ENCODE measurements at places on chromosomes 13 and 19.

GRCh38 chr13:51240958-51241357 is 18.8 kb downstream of the FAM124A start:
- no peak for DNase-seq

- DNase-seq, result no peak
Measured at GRCh38 chr19:18223860-18224524, 2.2 kb downstream of the PDE4C start.

GRCh38 chr13:77730572-77730971 is 33.1 kb downstream of the SLAIN1 start:
- DNase-seq, result no peak

GRCh38 chr13:93249364-93250306 is 23.0 kb downstream of the GPC6 start:
- no peak for DNase-seq

- DNase-seq, result no peak
Measured at GRCh38 chr13:113618455-113618854, 33.9 kb downstream of the TFDP1 start.

GRCh38 chr13:110448230-110448629 is 113.3 kb downstream of the RAB20 start:
- DNase-seq, result no peak

DNA sequence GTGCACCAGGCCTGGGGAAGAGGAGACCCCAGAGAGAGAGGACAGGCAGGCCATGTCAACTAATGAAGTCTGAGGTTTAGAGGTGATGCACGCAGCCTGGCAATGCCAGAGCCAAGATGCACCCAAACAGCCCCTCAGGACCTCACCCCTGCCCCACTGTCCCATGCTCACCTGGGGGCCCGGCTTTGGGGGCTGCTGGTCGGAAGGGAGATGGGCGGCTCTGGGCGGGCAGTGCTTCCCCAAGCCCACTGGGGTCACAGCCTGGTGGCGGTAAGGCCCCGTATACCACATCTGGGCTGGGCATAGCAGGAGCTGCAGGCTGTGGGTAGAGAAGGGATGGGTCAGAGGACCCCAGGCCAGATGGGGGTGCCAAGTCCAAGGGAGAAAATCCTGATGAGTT is 8.6 kb upstream of the TMEM161A start:
- no peak for DNase-seq

DNA sequence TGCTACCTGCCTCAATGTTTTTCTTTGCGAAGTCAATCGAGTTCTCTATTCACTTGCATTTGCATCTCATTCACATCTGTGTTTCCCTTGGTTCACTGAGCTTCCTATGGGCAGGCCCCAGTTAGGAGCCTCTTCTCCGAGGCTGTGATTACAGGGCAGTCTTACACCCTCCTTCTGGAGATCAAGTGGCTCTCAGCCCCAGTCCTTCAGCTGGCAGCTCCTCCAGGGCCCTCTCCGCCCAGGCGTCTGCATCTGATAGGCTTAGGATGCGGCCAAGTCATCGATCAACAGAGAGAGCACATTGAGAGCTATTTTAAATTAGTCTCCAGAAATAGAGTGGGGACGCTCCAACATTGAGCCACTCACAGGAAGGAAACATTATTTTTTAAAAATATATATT is 44.2 kb downstream of the MBNL2 start:
- no peak for DNase-seq

DNA sequence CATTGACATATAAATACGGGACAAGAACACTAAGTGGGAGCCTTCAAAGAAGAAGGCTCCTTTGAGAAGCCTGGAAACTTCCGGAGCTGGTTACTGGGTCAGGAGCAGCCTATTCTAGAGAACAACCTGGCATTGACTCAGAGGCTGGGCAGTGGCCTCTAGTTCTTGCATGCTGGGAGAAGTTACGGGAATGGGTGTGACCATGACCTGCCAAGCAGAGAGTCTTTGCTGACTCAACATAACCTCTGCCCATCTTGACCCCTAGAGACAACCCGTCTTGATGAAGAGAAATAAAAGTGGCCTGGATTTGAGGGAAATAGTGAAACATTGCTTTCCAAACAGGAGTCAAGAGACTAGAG is 21.0 kb downstream of the STARD13 start:
- DNase-seq, result no peak

DNA sequence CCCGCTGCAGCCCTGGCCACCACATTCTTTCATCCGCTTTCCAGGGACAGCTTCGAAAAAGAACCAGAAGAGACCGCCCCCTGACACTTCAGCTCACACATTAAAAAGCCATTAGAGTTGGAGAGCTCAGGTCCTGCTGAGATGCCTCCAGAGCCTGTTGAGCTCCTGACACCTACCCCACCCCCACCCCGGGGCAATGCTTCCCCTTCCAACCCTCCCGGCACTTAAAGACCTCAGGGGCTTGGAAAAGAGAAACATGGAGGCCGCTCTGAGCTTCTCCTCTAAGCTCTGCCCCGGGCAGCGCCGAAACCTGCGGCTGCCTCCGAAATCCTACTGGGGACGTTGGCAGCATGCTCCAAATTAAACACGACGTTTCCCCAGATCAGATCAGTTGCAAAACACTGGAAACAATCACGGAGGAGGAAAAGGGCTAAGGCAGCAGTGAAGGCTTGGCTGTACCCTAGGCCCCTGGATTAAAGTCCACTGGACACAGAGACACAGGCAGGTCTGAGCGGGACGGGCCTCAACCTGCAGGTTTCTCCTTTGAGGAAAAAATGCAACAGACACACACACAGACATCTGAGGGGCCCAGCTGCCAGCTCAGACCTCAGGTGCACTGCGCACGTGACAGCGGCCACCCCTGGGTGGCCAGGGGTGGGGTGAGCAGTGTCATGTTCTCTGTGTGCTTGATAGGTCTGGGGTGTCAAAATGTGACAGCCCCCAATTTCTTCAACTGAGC is 9.6 kb downstream of the SH3GL1 start:
- DNase-seq, result no peak

DNA sequence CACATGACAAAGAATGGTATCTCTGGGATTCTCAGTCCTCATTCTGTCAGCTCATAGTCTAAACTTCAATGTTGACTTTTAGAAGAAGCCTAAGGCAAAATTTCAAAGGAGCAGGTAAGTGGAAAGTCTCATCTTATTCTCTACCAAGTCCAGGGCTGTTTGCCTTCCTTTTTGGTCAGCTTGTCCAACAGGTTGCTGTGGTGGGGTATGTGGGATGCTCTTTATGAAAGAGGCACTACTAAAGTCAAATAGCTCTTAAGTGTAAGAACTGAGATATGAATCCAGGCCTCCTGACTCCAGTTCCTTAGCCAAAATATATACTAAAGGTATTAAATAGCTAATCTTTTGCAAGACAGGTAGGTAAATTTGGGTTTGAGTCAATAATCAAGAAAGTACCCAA is 540.6 kb upstream of the SPRY2 start:
- DNase-seq, result no peak

GRCh38 chr13:90197722-90198121 is 1149.8 kb upstream of the MIR17HG start:
- no peak for DNase-seq

- DNase-seq, result no peak
Measured at GRCh38 chr13:101594936-101595335, 142.5 kb downstream of the ITGBL1 start.

- no peak for DNase-seq
Measured at GRCh38 chr13:94121686-94122085, 357.8 kb downstream of the DCT start.

GRCh38 chr19:42532891-42533290 is 4.6 kb upstream of the CEACAM1 start:
- DNase-seq, result no peak

DNA sequence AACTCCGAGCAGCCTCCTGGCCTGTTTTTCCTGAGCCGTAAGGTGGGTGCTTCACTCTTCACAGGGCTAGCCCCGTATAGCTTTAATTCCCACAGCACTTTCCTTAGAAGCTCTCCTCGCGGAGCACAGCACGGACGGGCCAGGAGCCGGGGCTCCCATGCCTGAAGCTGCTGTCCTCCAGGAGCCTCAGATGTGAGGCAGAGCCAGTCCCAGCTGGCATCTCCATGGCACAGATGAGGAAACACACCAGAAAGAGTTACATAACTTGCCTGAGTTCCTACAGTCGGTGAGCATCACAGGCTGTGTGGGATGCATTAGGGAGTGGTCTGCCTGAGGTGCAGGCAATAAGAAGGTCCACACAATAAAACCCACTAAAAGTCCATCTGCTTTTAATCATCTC is 118.5 kb downstream of the ATP8A2 start:
- DNase-seq, result no peak

- DNase-seq, result no peak
Measured at GRCh38 chr13:112328936-112329335, 47.2 kb upstream of the SPACA7 start.

GRCh38 chr19:5302396-5302795 is 38.2 kb downstream of the PTPRS start:
- no peak for DNase-seq

DNA sequence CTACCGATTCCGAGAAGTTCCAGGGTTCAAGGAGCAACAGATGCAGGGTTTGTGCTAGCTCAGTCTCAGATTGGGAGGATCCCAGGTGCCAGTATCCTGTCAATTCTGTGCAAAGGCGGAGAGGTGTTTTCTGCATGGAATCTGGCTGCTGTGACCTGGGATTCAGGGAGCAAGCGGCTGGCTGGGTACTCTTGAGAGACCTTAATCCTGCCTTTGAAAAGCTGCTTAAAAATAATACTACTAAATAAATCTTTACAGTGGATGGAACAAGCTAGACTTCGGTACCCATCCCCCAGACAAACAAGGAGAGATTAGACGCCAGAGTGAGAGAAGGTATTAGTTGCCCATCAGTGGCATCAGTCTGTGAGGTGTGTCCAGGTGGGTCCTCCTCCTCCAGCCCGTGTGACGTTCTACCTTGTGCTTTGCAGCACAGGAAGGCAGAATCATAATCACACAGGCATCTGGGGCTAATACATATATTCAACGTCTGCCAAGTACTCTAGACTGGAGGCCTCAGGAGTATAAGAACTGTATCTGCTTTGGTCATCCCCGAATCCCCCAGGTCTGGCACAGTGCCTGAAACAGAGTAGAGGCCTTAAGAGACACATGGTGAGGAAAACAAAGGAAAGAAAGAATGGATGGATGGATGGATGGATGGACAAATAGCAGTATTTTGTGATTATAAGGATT is 230.6 kb downstream of the ZNF536 start:
- DNase-seq, result no peak

GRCh38 chr19:14072535-14073260 is at the start of gene MISP3:
Gene MISP3 (plus strand): TSS chr19:14072786. CDS start chr19:14073310, 524 bp downstream.
- DNase-seq, result no peak

- DNase-seq, result no peak
Measured at GRCh38 chr13:113374511-113375175, 10.7 kb upstream of the GRTP1 start.

- DNase-seq, result no peak
Measured at GRCh38 chr19:47141695-47142094, 11.1 kb downstream of the SAE1 start.

- DNase-seq, result no peak
Measured at GRCh38 chr13:35349052-35349451, 127.4 kb downstream of the MAB21L1 start.

GRCh38 chr13:110114316-110114715 is 192.6 kb downstream of the COL4A1 start:
- DNase-seq, result no peak

- no peak for DNase-seq
Measured at GRCh38 chr13:28872427-28873176, 52.5 kb downstream of the MTUS2 start.

DNA sequence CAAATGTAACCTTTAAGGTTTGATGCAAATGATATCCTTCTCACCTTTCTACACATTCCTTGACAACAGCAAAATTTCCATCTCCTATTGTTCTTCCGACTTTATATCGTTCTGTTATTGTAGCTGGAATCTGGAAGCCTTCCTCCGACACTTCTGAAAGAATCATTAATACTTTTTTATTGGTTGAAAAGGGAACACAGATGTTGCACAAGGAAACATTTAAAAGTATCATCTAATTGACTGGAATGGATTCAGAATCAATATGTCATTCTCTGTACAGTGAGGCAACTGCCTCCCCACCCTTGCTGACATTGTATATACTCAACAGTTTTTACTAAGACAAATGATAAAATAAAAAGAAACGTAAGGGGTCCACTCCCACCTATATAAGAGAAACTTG is 295.2 kb downstream of the DCLK1 start:
- DNase-seq, result no peak
